ENCODE measurements at places on chromosomes 1 and 21.

GRCh38 chr1:38585460-38585859, 274.1 kb downstream of the RRAGC start:
- DNase-seq: no peak

DNA sequence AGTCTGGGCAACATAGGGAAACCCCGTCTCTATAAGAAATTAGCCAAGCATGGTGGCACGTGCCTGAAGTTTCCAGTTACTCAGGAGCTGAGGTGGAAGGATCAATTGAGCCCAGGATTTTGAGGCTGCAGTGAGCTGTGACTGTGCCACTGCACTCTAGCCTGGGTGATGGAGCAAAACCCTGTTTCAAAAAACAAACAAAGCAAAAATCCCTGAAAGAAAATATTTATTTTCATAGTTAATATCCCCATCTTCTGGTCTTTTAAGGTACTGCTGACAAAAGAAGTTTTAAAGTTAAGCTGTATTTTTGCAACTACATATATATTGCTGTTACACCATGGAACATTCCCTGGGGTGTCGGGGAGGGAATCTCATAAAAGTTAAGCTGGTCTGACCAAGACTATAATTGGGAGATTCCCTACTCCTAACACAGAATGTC, 26.0 kb downstream of the VAMP4 start:
- DNase-seq: no peak

DNA sequence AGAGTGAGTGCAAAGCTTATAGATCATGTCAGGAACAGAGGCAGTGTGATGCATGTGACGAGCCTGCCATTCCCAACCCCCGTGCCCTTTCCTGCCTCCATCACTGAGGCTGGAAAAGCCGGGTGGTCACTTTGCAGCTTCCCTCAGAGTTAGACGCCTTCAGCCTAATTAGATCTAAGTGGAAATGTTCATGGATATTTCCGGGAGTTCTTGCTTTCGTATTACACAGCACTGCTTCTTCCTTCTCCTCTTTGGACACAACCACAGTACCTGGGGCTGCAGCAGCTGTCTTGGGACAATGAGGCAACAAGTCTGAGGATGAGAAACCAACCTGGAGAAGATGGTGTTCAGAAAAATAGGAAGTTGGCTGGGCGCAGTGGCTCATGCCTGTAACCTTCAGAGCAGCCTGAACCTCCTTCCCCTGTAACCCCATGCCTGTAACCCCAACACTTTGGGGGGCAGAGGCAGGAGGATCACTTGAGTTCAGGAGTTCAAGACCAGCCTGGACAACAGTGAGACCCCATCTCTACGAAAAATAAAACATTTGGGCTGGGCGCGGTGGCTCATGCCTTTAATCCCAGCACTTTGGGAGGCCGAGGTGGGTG, 24.5 kb downstream of the SERINC2 start:
- no peak for DNase-seq

GRCh38 chr1:167799747-167800146, 78.0 kb downstream of the MPZL1 start:
- no peak for DNase-seq

DNA sequence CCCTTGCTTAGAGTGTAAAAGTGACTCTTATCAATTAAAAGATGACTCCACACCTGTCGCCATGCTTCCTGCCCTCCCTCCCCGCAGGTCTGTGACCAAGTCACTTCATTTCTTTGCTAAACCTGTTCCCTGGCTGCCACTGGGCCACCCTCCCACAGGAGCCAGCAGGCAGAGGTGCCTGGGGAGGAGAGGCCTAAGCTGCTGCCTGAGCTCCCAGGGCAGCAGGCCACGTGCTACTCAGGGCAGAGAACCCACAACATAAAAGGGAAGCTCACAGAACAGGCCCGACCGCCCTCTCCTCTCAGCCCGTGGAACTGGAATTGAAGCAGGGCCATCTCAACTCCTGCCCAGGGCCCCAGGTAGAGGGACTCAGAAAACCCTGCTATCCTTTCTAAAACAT, 4.9 kb downstream of the C1orf198 start:
- DNase-seq: no peak

GRCh38 chr1:116540088-116540487, 30.7 kb downstream of the CD58 start:
- DNase-seq: no peak

GRCh38 chr21:34881839-34882371, 167.2 kb downstream of the RUNX1 start:
- DNase-seq: peak; percentile 91
